ENCODE measurements at places on chromosomes 4 and X.

DNA sequence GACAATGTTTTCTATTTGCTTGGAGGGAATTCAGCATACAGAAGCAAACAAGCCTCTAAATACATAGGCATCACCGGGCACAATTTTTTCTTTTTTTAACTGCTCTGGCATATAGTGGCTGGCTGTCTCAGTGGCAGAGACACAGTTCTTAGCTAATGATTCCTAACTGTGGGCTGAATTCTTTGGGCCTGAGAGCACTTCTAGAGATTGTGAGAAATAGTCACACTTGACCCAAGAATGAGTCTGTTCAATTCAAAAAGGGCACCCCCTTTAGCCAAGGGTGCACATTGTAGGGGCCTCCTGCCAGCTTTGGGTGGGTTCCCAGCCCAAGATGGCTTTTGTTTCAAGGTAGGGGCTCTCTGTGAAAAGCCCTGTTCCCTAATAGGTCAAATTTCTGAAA lies 345.7 kb downstream of the ARHGAP10 start:
- DNase-seq = no peak

- no peak for DNase-seq
Measured at GRCh38 chr4:155639704-155640523, 26.7 kb upstream of the GUCY1A1 start.

DNA sequence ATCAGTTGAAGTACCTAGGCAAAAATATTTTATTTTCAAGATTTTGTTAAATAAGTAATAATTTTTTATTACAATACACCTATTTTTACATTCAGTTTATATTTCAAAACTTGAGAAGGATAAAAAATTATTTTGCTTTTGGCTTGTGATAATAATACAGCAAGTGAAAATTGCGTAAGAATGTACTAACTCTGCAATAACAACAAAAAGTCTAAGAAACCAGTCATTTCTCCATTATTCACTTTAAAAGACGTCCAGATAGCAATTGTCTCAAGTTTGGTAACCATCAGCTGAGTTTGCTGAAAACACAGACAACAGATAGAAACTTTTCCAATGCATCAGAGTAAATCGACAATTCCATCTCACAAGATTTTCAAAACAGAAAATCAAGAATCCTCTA lies 12.1 kb downstream of the CXCL8 start:
- no peak for DNase-seq

- DNase-seq = no peak
Measured at GRCh38 chrX:20071511-20072079, 45.1 kb downstream of the MAP7D2 start.

DNA sequence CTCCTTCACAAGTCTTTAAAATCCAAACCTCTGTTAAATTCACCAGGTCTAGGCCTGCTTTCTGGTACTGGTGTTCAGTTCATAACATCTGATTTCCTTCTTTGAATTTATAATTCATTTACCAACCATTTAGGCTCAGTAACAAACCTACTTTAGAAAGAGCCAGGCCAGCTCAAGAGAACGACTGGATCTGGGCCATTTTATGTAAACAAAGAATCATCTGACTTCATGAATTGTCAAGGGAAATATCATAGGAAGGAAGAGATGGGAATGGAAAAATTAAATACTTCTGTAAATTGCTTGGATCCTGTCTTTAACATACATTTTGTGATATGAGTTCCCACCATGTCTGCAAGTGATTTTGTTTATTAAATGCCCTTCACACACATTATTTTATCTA lies 36.5 kb downstream of the DCHS2 start:
- no peak for DNase-seq

GRCh38 chr4:52949336-52949735 lies 87.2 kb downstream of the RASL11B start:
- DNase-seq = no peak

- no peak for DNase-seq
Measured at GRCh38 chrX:150306002-150306401, 57.1 kb upstream of the MAMLD1 start.

- DNase-seq = no peak
Measured at GRCh38 chrX:94814216-94814615, 1140.2 kb downstream of the FAM133A start.

GRCh38 chrX:9374555-9374954 lies 90.3 kb upstream of the TBL1X start:
- no peak for DNase-seq

All from activated CD8-positive, alpha-beta memory T cell treated with anti-CD3 and anti-CD28 coated beads for 1 hour (primary cell).